ENCODE measurements at places on chromosomes 4 and X.

DNA sequence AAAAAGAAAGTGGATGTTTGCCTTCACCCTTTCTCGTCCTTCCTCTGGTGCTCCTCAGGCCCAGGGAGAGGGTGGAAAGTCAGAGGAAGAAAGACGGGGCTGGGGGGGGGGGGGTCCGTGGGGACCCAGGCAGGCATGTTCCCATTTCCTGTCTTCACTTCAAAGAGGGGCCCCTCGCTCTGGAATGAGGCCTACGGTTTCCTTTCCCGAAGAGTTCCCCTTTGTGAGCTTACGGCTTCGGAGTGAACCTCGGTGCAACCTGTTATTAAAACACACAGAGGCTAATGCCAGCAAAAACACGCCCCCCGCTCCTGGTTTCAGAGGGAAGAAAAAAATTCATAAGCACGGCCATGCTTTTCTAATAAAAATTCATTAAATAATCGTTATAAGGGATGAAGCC, 40.1 kb downstream of the SHOX start:
- no peaks in the 10 kb centered on the region for H3K4me1 ChIP-seq
- DNase-seq, result no peak
- H3K36me3 ChIP-seq, result no peaks in the 10 kb centered on the region
- H3K4me3 ChIP-seq, result no peak overlapping the region
- H3K27me3 ChIP-seq, result no peaks in the 10 kb centered on the region

- H3K27me3 ChIP-seq, result no peaks in the 10 kb centered on the region
- DNase-seq, result no peak
- no peak overlapping the region for H3K4me3 ChIP-seq
- no peaks in the 10 kb centered on the region for H3K4me1 ChIP-seq
- no peaks in the 10 kb centered on the region for H3K36me3 ChIP-seq
Measured at GRCh38 chr4:117577686-117578311, 456.5 kb upstream of the NDST3 start.

DNA sequence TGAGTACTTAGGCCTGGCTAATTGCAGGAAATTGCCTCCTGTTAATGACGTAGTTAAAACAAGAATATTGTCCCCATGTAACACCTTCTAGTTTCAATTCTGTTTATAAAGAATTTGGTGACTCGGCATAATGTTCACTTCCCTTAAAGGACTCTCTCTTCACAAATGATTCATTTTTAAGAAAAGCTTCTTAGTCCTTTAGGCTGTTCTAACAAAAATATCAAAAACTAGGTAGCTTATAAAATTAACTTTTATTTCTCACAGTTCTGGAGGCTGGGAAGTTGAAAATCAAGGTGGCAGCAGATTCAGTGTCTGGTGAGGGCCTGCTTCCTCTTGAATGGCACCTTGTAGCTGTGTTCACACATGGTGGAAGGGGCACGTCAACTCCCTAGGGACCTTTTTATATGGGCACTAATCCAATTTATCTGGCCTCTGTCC, 23.8 kb downstream of the COL25A1 start:
- H3K4me1 ChIP-seq, result no peaks in the 10 kb centered on the region
- H3K27me3 ChIP-seq, result peaks cover 72% of the 10 kb centered on the region
- no peak for DNase-seq
- H3K4me3 ChIP-seq, result no peak overlapping the region

DNA sequence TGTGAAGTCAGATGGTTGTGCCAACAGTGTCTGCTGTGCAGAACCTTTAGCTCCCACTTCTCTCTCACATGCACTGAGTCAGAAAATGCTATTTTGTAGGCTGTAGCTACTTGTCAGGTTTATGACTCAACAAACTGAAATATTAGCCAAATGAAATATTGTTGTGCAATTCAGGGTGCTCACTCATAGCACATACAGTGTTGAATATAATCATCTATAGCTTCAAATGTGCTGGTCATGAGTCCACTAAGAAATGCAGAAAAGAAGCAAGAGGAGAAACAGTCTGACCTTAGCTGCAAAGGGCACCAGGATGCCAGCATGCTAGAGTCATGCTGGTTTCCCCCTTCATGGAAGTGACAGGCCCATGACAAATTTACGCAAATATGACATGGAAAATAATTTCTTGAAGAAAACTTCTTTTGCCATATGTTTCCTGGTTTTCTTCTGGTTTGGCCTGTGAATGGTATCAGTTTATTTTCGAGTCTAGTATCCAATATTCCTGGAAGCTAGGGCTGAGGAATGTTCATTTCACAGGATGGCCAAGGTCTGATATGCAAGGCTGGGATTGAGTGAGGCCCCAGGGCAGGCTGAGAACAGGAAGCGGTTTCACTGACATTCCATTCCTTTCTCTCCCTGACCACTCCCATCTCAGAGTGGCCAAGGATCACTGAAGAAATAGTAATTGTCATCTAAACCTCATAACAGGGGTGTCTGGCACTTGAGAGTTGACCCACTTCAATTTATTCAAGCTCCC, 10.3 kb upstream of the CXCL2 start:
- H3K4me3 ChIP-seq, result peak overlapping the region; percentile 37
- H3K27ac ChIP-seq, result peak overlapping the region; percentile 54
- peak; percentile 81 for DNase-seq
- H3K36me3 ChIP-seq, result no peaks in the 10 kb centered on the region
- H3K4me1 ChIP-seq, result peaks cover 18% of the 10 kb centered on the region

- H3K36me3 ChIP-seq, result no peaks in the 10 kb centered on the region
- no peaks in the 10 kb centered on the region for H3K4me1 ChIP-seq
- H3K27me3 ChIP-seq, result no peaks in the 10 kb centered on the region
- no peak overlapping the region for H3K27ac ChIP-seq
- H3K4me3 ChIP-seq, result no peak overlapping the region
Measured at GRCh38 chr4:86099348-86099747, 260.5 kb downstream of the MAPK10 start.

DNA sequence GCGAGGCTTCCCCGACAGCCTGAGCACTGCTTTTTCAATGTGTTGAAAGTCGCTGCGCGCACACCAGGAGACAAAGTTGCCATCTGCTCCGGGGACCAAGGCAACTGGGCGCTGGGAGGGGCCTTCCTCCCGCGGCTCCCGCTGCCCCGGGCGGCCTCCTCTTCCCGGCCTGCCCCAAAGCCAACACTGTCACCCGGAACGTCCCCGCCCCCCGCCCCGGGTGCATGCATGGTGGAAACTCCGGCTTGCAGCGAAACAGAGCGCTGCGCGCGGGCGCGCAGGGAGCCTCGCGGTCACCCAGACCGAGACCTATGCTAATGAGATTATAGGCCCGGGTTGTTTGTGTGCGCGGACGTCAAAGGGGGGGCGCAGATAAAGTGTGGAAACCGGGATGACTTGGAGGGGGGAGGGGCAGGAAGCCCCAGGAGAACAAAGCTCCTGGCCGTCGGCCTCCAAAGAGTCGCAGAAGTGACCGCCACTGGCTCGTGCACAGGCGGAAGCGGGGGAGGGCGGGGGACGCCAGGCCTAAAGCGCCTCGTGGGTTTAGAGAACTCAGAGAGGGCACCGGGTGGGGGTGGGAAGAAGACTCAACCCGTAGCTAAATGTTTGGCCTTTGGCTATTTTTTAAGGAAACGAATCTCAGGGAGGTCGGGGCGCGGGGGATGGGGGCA, 88.8 kb downstream of the BCOR start:
- no peaks in the 10 kb centered on the region for H3K36me3 ChIP-seq
- peaks cover 14% of the 10 kb centered on the region for H3K4me1 ChIP-seq
- H3K4me3 ChIP-seq, result no peak overlapping the region
- H3K27me3 ChIP-seq, result no peaks in the 10 kb centered on the region
- no peak overlapping the region for H3K27ac ChIP-seq

- peak overlapping the region; percentile 100 for H3K27ac ChIP-seq
- no peak for DNase-seq
- peaks cover 7% of the 10 kb centered on the region for H3K36me3 ChIP-seq
- no peak overlapping the region for H3K4me3 ChIP-seq
- no peaks in the 10 kb centered on the region for H3K27me3 ChIP-seq
Measured at GRCh38 chr4:30867427-30867826, 147.3 kb downstream of the PCDH7 start.

DNA sequence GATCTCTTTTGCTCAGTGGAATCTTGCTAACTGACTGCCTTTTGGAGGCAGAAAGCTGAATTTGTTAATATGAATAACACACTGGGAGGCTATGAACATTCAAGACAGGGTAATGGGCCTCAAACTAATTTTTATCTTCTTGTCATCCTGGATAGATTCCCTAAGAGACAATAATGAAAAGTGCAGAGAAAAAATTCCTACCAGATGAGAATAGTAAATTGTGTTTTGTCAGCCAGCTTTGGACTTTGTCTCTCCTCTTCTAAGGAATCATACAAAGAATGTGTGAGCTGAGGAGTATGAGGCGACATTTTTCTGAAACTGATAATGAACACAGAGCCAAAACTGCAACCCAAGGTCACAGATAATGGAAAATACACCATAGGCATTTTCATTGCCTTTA, 649.3 kb downstream of the IQCM start:
- DNase-seq, result no peak
- no peak overlapping the region for H3K27ac ChIP-seq
- no peaks in the 10 kb centered on the region for H3K36me3 ChIP-seq
- H3K27me3 ChIP-seq, result no peaks in the 10 kb centered on the region

DNA sequence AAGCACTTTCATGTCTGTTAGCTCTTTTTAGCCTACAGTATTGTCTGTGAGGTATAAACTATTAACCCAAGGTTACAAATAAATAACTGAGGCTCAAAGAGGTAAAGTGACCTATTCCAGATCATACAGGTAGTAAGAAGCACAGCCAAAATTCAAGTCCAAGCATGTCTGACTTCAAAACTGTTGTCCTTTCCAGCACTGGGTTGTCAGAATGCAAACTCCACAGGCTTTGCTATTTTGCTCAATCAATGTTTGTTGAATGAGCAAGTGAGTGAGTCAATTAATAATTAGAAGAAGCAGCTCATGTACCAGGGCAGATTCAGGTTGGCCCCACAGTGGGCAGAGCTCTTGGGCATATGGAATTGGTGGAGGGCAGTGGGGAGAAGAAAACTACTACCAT, 134.1 kb upstream of the ARHGEF9 start:
- no peaks in the 10 kb centered on the region for H3K27me3 ChIP-seq
- H3K4me3 ChIP-seq, result no peak overlapping the region
- no peak for DNase-seq
- no peaks in the 10 kb centered on the region for H3K4me1 ChIP-seq

- H3K36me3 ChIP-seq, result no peaks in the 10 kb centered on the region
- peaks cover 25% of the 10 kb centered on the region for H3K4me1 ChIP-seq
- H3K27ac ChIP-seq, result no peak overlapping the region
- no peak for DNase-seq
- H3K27me3 ChIP-seq, result no peaks in the 10 kb centered on the region
Measured at GRCh38 chr4:2068566-2068965, 9.4 kb downstream of the NAT8L start.

GRCh38 chr4:118881512-118882146, 7.0 kb upstream of the SYNPO2 start:
- no peak overlapping the region for H3K27ac ChIP-seq
- no peaks in the 10 kb centered on the region for H3K27me3 ChIP-seq
- peaks cover 6% of the 10 kb centered on the region for H3K4me1 ChIP-seq
- no peak overlapping the region for H3K4me3 ChIP-seq

DNA sequence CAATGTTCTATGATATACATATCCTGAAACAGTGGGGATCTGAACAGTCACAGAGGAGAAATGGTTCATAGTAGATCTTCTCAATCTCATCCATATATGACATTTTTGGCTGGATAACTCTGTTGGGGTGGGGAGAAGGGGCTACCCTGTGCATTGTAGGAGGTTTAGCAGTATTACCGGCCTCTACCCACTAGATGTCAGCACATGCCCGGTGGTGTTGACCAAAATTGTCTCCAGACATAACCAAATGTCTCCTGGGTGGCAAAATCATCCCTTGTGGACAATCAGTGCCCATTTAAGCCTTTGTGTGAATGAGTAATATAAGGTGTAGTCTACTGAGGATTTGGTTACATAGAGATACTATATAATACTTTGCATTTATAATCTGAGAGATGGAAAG, 89.9 kb downstream of the PLS3 start:
- H3K27ac ChIP-seq, result no peak overlapping the region
- peak; percentile 23 for DNase-seq
- no peaks in the 10 kb centered on the region for H3K4me1 ChIP-seq

- no peaks in the 10 kb centered on the region for H3K4me1 ChIP-seq
- H3K36me3 ChIP-seq, result no peaks in the 10 kb centered on the region
- H3K27ac ChIP-seq, result peak overlapping the region; percentile 54
- no peaks in the 10 kb centered on the region for H3K27me3 ChIP-seq
- DNase-seq, result peak; percentile 59
Measured at GRCh38 chrX:63560601-63561218, 209.6 kb upstream of the SPIN4 start.

DNA sequence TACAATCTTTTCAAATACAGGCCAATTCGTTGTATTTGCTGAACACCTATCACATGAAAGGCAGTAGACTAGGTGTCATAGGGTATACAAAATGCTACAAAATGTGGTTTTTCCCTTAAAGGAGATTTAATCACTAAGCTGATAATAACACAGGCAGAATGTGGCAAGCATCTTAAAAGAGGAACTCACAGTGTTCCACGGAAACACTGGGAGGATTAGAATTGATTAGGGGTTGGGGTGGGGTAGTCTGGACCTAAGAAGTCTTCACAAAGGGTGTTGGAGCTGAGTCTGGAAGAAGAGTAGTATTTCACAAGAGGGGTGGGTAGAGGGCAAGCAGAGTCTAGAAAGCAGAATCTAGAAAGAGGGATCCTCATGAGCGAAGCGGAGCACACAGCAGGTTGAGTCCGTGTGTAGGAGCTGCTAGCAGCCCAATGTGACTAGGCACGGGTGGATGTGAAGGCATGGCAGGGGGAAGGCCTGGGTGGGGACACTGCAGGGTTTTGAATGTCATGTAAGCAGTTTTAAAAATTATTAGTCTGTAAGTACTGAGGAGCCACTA, 123.6 kb downstream of the MGST2 start:
- DNase-seq, result no peak
- H3K4me1 ChIP-seq, result no peaks in the 10 kb centered on the region
- H3K4me3 ChIP-seq, result no peak overlapping the region
- H3K36me3 ChIP-seq, result no peaks in the 10 kb centered on the region

DNA sequence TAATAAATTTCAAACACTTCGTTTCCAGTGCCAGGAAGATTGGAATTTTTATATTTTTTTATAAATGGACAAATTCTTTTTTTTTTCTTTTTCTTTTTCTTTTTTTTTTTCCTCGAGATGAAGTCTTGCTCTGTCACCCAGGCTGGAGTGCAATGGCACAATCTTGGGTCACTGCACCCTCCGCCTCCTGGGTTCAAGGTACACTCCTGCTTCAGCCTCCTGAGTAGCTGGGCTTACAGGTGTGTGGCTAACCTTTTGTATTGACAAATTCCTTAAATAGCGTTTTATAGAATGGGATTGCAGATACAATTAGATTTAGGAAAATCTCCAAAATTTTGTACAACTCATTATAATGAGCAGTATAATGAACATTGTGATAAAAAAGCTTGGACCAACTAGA, 328.9 kb downstream of the ARHGAP24 start:
- no peaks in the 10 kb centered on the region for H3K36me3 ChIP-seq
- H3K4me3 ChIP-seq, result no peak overlapping the region
- no peak overlapping the region for H3K27ac ChIP-seq
- H3K27me3 ChIP-seq, result no peaks in the 10 kb centered on the region

- H3K36me3 ChIP-seq, result no peaks in the 10 kb centered on the region
- DNase-seq, result no peak
- H3K4me1 ChIP-seq, result no peaks in the 10 kb centered on the region
- H3K4me3 ChIP-seq, result no peak overlapping the region
- no peaks in the 10 kb centered on the region for H3K27me3 ChIP-seq
Measured at GRCh38 chrX:25640276-25640675, 497.9 kb upstream of the MAGEB18 start.

- peak overlapping the region; percentile 62 for H3K27ac ChIP-seq
- peaks cover 12% of the 10 kb centered on the region for H3K4me1 ChIP-seq
- no peaks in the 10 kb centered on the region for H3K36me3 ChIP-seq
- H3K4me3 ChIP-seq, result peak overlapping the region; percentile 51
Measured at GRCh38 chr4:3073158-3074077, 920 bp downstream of the HTT-AS start.

Measured in HCT116 (cell line).